Fibroblast of mammary gland (primary cell): ENCODE measurements at places on chromosomes 4 and X.
A peak's percentile ranks its signal among the peaks of the same experiment; 100 is the strongest.

- DNase-seq = no peak
These were observed 27.3 kb downstream of the CT45A1 start for GRCh38 chrX:135740681-135741149.

DNA sequence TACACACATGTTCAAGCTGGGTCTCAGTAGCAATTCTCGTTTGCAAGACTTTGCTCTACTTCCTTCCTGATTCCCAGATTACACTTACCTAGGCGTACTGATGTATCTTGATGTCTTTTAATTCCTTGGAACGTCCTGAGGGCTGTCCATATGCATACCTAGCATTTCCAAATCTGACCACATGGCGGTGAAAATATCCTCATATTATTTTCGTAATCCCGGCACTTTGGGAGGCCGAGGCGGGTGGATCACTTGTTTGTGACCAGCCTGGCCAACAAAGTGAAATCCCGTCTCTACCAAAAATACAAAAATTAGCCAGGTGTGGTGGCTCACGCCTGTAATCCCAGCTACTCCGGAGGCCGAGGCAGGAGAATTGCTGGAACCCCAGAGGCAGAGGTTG lies 1786.3 kb upstream of the TENM3 start:
- DNase-seq = no peak

DNA sequence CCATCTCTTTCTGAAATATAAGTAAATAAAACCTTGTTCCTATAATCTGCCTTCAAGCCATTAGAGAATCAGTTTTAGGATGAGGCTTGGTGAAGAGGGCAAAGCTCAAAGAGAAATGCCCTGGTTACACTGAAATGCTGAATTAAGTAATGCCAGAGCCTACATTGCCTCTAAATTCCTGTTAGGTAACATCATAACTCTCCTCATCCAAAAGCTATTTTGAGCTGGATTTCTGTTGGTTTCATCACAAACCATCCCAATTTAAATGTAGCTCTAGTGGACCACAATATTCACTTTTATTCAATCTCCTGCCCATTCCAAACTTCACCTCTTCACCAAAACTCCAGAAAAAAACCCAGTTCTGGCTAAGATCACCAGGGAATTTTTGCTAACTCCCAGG lies 1319.7 kb upstream of the TENM3 start:
- peak; percentile 63 for DNase-seq

DNA sequence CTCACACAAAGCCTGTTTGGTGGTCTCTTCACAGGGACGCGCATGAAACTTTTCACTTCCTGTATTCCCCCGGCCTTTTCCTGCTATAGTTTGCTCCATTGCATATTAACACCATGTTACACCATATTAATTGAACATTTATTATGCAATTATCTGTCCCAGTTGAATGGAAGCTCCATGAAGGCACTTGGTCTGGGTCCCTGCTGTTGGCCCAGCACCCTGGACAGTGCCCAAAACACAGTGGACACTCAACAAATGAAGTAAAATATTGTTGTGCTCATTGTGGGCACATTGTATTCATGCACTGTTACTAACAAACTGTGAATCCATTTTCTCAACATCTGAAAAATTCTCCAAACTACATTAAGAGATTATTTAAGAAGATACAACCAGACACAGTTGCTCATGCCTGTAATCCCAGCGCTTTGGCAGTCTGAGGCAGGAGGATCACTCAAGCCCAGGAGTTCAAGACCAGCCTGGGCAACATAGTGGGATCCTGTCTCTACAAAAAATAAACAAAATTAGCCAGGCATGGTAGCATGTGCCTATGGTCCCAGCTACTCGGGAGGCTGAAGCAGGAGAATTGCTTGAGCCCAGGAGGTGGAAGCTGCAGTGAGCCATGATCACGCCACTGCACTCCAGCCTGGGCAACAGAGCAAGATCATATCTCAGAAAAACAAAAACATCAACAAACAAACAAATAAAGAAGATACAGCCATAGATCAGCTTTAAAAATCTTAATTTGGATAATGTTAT lies 292.7 kb upstream of the TENM3 start:
- DNase-seq = no peak

GRCh38 chrX:31893525-31893924 lies 821.7 kb upstream of the FTHL17 start:
- no peak for DNase-seq
